ENCODE measurements at places on chromosomes 16 and 17.

DNA sequence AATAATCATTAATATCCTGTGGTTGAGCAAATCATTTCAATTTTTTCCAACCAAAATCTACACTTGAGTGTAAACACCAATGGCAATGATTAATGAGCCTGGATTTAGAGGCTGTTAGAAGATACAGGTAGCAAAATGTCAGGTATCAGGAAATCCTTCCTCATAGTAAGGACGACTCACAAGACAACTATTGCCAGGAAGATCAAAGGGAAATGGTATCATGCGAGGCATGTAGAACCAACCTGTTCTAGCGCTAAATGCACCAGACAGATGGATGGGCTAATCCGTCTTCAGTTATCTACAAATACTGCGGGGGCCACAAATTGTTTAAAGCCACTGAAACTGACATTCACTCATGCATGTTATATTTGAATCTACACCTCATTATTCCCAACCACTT lies 28.1 kb downstream of the TOX3 start:
- no peak for DNase-seq

DNA sequence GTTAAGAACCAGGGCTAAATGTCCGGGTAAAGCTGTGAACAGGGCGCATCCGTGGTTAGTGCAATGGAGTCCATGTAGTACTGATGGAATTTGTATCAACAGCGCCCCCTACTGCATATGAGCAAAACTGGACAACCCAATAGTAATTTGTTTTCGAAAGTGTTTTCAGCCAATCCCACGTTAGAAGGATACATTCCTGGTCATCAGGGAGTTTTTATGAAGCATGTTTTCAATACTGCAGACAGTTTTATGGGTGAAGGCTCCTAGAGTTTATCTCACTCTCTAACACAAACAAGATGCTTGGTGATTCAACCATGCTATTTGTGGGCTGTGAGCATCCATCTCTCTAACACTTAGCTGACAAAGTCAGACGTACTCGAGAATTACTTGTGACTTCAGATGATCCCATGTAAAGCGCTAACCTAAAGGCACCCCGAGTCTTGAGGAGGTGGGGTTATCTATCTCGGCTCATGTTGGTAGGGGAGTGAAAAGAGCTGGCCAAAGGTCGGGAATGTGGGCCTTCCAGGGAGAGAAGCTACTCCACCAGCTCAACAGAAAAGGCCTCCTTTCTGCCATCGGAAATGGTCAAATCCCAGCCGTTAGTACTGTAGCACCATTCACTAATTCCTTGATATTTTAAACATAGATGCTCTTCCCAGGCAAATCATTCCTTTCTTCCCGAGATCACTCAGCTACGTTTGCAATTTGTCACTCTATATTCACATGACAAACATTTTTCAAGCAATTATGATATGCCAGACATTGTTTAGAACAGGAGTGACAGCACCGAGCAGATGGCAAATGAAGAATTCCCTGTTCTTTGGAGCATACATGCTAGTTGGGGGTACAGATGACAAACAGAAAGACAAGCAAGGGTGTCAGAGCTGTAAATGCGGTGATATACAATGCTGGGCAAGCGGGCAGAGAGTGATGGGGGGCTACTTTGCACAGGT lies 46.9 kb upstream of the HNF1B start:
- DNase-seq: no peak

- DNase-seq: no peak
Measured at GRCh38 chr17:53409588-53409987, 413.1 kb upstream of the KIF2B start.

GRCh38 chr17:61468263-61468907 lies 16.2 kb downstream of the TBX4 start:
- DNase-seq: no peak

DNA sequence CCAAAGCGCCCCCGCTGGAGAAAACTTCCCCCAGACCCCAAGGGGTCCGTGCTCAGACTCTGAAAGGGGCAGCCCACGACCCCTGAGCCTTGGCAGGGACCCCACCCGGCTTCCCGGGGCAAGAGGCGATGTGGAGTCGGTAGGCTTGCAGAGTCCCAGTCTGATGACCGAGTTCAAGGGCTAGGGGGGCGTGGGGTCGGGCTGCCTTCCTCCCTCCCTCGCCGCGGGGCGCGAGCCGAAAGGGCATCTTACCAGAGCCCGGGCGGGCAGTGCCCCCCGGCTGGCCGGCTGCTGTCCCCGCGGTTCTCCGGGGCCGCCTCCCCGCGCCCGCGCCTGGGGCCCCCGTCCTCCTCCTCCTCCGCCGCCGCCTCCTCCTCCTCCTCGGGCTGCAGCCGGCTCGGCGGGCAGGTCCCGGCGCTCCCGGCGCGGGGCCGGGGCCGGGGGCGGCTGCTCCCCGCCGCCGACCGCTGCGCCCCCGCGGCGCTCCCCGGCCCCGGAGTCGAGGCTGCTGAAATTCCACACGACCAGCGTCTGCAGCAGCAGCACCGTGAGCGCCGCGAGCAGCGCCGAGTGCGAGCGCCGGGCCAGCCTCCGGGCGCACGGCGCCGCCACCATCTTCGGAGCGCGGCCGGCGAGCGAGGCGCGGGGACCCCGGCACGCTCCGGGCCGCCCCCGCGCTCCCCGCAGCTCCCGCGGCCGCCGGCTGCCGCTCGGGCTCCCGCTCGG lies 415 bp downstream of the XYLT1 start:
- no peak for DNase-seq

- no peak for DNase-seq
Measured at GRCh38 chr17:64190472-64190871, 60.5 kb upstream of the ERN1 start.

GRCh38 chr16:3825103-3825502 lies 55.4 kb downstream of the CREBBP start:
- no peak for DNase-seq

- DNase-seq: no peak
Measured at GRCh38 chr17:60355663-60356594, 36.0 kb downstream of the USP32 start.

DNA sequence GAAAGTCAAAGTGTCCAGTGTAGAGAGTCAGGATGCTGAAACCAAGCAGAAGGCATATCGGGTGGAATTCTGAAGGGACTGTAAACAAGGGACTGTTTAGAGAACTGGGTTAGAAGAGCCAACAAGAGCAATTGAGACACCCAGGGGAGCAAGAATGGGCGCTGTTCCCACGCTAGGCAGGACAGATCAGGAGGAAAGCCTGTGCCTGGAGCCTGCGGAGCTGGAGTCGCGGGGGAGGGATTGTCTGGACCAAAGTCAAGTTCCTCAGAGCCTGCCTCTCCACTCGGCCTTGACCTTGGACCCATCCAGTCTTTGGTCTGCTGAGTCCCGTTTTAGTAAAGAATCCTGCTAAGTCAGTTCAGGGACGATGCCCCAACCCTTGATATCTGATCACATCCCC lies 14.7 kb upstream of the KLHL36 start:
- DNase-seq: no peak

- no peak for DNase-seq
Measured at GRCh38 chr16:30368122-30368791, 2.0 kb downstream of the TBC1D10B start.

DNA sequence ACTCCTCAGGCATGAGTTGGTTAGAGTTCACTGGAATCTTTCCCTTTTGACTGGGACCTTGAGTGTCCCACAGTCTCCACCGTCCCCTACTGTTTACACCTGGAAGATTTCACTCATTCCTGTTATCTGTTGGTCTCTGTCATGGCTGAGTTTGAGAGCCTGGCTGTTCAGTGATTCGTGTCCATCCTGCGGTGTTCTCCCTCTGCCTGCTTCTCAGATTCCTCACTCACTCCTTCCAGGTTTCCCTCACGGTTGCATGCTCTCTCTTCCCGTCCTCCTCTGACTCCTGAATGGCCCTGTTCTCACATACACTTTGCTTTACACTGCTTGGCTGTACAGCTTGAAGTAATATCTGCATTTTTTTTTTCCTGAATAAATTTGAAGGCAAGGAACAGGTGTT lies 24.5 kb downstream of the OR1D5 start:
- no peak for DNase-seq

GRCh38 chr16:2372684-2373083 lies 32.2 kb upstream of the ABCA3 start:
- no peak for DNase-seq

- DNase-seq: no peak
Measured at GRCh38 chr16:55622930-55623561, 32.7 kb upstream of the SLC6A2 start.

- DNase-seq: no peak
Measured at GRCh38 chr16:11135464-11135973, 120.5 kb downstream of the SOCS1 start.

GRCh38 chr17:43010667-43011308 lies 4.2 kb downstream of the IFI35 start:
- no peak for DNase-seq

DNA sequence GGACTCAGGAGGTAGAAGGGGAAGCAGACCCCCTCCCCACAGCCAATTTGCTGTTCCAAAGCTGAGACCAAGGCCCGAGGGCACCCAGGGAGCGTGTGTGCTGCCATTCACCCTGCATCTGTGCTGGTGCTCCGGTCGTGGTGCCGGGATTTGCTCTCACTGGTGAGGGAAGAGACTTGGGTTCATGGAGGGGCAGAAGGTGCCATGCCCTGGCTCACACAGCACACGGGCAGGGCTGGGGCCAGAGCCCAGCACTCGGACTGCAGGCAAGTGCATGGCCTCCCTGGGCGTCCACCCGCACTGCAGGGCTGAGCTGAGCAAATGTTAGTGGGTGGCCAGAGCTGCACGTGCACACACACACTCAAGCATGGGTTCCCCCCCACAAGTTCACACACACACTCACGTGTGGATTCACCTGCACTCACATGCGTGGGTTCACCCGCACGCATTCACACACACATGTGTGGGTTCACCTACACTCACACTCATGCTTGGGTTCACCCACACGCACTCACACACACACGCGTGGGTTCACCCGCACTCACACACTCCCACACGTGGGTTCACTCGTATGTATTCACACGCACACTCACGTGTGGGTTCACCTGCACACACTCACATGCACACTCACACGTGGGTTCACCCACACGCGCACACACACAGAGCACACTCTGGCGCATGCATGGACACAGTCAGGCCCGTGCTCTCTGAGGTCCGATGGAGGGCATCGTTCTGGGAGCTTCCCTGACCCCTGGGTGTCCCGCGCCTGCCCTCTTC lies 57.0 kb upstream of the CBFA2T3 start:
- no peak for DNase-seq

DNA sequence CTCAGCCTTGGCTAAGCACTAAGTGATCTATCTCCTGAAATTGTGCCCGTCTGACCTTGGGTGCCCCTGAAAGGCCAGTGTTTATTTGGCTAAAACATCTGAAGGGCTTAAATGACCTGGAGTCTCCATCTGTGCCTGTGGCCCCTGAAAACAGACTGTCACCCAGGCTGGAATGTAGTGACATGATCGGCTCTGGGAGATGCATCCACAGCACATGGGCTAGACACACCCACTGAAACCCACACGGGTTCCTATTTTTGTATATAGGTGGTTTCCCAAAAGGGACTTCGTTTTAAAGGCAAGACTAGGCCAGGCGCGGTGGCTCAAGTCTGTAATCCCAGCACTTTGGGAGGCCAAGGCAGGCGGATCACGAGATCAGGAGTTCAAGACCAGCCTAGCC lies 13.5 kb downstream of the CEP295NL start:
- no peak for DNase-seq

- DNase-seq: no peak
Measured at GRCh38 chr16:30136971-30137605, 14.1 kb upstream of the MAPK3 start.

GRCh38 chr16:73106329-73107034 lies 58.6 kb upstream of the ZFHX3 start:
- DNase-seq: no peak

DNA sequence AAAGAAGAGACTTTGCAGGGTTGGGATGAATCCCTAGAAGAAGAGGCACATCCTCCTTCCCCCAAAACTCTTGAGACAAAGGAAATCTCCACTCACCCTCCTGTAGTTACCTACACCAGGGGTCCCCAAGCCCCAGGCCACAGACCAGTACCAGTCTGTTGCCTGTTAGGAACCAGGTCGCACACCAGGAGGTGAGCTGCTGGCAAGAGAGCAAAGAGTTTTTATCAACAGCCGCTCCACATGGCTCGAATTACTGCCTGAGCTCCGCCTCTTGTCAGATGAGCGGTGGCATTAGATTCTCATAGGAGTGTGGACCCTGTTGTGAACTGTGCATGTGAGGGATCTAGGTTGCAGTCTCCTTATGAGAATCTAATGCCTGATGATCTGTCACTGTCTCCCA lies 98.9 kb downstream of the CCT6B start:
- DNase-seq: no peak

- DNase-seq: no peak
Measured at GRCh38 chr16:70653809-70654771, 7.7 kb downstream of the IL34 start.

- DNase-seq: no peak
Measured at GRCh38 chr17:57341611-57342540, 85.6 kb downstream of the MSI2 start.

GRCh38 chr17:43366891-43367736 lies 31.7 kb upstream of the ARL4D start:
- no peak for DNase-seq

DNA sequence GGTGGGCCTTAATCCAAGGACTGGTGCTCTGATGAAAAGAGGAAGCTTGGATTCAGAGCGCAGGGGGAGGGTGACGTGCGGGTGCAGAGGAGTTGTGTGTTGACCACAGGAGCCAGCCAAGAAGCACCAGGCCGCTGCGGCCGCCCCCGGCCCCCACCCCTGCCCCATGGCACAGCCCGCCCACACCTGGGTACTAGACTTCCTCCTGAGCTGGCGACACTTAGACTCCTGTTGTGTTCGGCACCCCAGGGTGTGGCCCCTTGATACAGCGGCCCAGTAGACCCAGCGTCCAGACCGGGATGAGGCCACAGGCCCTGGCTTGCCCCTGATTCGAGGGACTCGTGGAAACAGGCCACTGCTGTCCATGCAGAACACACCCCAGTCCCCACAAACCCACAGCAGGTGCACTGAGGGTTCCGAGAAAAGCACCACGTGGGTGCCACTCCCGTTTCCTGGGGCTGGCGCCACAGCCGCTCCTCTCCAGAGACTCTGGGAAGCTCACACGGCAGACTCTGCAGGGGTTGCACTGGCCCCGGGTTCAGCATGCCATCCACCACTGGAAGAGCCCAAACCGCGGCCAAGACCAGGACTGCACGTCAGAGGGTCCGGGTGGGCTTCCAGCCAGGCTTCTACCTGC lies 5.7 kb upstream of the SNAI3 start:
- DNase-seq: no peak

GRCh38 chr17:33028061-33028460 lies 36.4 kb downstream of the SPACA3 start:
- no peak for DNase-seq

- DNase-seq: no peak
Measured at GRCh38 chr16:69555437-69555836, 10.3 kb upstream of the NFAT5 start.

GRCh38 chr17:80220054-80220735 lies at the start of the genes SGSH and SLC26A11:
TSS of gene SGSH (minus strand) at chr17:80220333. CDS start at chr17:80220313, 20 bp downstream.
TSS of gene SLC26A11 (plus strand) at chr17:80220427. CDS start at chr17:80221561, 1,134 bp downstream.
- DNase-seq: no peak
